ENCODE measurements at places on chromosomes 4 and X.

DNA sequence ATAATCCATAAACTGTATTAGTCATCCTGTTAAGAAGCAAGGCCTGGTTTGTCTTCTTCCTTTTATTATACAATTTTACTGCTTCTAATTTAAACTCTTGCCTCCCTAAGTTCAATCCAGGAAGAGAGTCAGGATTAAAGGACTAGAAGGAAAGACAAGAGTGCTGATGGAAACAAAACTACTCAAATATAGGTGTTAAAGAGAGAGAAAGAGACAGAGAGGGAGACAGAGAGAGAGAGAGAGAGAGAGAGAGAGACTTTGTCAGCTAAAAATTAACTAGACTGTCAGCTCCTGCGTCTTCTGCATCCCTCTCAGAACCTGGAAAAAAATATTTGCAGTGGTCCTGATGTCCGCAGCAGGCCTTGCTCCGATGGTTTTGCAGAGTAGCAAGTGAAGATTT, 13.5 kb upstream of the FGG start:
- DNase-seq, result no peak

DNA sequence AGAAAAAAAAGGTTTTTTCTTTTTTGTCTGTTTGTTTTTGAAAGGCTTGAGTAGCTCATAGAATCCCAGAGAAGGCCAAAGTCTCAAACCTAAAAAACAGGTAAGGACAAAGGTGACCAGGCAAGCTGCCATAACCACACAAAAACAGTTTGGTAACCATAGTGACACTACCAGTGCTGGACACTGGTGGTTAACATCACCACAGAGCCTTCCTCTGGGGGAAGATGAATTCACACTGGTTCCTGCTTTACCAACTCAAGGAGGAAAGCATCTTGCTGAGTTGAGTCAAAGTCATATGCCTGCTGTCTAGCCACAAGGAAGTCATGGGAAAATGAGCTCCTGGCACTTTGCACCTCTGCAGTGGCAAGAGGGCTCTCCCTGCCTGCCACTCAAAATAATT, 32.5 kb downstream of the IDS start:
- no peak for DNase-seq

DNA sequence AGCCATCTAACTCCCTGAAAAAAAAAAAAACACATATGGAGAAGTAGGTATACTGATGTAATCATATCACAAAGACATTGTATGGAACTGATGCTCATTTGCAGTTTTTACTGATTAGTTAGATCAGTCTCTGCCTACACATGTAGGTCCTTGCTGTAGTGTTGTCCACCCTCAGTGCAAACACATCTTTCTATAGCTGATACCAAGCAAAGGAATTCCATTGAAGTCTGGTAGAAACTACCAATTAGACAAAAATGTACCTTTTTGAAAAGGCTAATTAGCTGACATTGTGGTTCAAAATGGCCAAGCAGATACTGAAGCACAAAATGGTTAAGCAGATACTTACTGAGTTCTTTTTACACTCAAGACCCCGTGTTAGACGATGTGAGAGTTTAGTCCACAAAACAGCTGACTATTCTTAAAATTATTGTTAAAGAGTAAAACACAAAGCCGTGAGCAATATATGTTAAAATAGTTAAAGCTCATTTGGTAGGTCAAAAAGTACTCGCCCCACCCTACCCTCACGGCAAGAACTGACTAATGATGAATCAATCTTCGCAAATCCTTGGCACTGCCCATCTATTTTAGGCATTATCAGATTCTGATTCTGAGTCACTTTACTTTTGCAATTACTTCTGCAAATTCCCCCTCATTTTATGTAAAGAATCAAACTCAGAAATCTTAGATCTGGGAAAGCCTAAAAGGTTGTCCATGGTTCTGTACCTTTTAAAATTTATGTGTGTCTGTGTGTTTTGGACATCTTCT, 40.4 kb downstream of the COL4A6 start:
- no peak for DNase-seq

DNA sequence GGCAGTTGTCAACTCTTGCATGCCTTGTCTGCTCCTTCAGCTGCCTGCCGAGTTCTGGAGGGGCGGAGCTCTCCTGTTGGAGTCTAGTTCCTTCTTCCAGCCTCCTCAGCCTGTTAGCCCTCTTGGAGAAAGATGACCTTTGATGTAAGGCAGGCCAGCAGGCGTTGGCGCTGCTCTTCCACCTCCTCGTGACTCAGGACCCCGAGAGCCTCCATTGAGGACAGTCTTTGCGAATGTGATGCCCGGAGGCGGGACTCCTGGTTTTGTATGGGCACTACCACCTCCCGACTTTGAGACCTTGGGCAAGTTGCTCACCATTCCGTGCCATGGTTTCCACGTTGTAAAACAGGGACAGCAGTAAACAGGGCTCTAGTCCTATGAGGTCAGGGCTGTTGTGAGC, 108.3 kb downstream of the TENM3 start:
- no peak for DNase-seq

- DNase-seq, result no peak
Observed at GRCh38 chr4:181204109-181204508, 1039.1 kb upstream of the TENM3 start.

DNA sequence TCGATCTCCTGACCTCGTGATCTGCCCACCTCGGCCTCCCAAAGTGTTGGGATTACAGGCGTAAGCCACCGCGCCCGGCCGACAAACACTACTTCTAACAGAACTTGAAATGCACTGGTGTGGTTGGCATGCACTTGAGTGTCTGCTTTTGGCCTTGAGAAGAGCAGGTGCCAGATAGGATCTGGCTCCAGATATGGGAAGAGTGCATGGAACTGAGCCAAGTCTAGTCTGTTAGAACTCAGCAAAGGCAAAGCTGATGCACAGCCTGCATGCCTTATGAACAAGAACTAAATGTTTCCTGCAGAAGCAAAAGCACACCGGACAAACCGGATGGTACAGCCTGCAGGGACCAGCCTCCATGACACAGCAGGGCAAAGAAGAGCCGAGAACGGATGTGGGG, 35.1 kb upstream of the TBL1X start:
- no peak for DNase-seq

DNA sequence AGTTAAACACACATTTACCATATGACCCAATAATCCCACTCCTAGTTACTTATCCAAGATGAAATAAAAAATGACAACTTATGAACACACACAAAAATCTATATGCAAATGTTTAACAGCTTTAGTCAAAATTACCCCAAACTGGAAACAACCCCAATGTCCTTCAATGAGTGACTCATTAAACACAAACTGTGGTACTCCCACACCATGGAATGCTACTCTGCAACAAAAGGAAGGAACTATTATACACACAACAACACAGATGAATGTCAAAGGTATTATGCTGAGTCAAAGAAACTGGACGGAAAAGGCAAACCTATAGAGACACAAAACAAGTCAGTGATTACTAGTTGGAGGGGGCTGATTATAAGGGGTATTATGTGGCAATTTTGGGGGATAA, 40.5 kb downstream of the MED14 start:
- DNase-seq, result no peak

DNA sequence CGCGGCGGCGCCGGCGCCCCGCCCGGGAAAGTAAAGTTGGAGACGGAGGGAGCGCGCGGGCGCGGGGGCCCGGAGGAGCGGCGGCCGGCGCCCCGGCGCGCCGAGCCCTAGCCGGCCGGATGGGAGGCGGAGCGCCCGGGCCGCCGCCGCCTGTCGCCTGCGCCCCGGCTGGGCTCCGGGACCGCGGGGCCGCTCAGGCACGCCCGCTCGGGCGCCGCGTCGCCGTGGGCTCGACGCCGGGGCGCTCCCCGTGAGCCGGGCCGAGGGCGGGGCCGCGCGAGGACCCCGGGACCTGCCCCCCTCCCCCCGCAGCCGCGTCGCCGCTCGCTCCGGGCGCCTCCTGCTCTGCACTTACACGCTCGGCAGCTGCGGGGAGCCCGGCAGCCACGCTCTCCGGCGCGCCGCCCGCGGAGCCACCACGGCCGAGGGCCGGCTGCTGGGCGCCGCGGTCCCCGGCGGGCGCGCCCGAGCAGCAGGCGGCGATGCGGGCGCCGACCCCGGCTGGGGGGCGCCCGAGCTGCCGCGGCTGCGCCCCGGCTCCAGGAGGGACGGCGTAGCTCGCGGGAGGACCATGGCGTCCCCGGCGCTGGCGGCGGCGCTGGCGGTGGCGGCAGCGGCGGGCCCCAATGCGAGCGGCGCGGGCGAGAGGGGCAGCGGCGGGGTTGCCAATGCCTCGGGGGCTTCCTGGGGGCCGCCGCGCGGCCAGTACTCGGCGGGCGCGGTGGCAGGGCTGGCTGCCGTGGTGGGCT, at the start of gene ADRA2C:
TSS of gene ADRA2C (plus strand) at position 350 of the 749 bp plus-strand sequence. CDS start at position 572, 222 bp downstream.
- peak; percentile 49 for DNase-seq

DNA sequence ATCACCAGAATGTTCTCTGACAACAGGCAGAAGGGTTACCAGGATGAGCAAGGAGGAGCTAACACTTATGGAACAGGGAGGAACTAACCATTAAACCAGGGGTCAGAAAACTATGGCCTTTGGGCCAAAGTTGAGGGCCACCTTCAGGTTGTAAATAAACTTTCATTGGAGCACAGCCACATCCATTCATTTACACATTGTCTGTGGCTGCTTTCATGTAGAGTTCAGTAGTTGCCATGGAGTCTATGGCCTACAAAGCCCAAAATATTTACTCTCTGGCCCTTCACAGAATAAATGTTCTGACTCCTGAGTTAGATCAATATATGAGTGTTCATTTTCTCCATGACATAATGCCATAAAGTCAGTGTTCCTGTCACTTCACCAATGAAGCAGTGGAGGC, 13.2 kb upstream of the HCCS start:
- DNase-seq, result no peak

GRCh38 chrX:21993265-21993664, 38.9 kb upstream of the PHEX start:
- no peak for DNase-seq

- DNase-seq, result no peak
Observed at GRCh38 chr4:83197555-83198235, 83.2 kb upstream of the PLAC8 start.

DNA sequence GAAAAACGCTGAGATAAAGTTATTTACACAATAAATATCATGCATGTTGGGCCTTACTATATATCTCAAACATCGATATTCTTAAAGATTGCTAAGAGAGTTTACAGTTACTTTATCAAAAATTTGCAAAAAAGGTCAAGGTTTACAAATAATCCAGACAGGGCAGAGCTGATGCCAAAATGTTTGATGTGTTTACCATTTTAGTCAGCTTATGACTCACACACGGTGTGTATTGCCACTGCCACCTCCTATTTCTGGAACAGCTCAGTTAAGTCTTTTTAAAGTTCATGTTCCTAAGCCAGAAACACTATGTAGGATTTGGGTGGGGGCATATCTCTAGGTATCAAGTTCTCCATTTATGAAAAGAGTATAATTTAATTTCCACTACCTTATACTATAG, 580.6 kb downstream of the INPP4B start:
- no peak for DNase-seq

DNA sequence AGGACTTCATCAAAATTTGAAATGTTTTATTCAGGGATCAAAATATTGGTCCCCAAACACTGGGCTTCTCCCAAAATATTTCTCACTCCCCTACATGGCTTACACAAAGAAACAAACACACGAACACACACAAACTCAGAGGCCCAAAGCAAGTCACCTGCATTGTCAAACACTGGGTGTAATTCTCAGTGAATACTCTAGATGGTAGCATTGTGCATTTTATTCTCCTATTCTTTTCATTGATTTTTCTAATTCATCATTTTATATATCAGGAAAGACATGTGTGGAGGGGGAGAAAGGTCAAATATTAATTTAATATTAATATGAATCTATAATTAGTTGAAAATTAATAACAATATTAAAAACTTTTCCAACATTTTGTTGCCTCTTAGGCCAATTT, 72.3 kb upstream of the TNMD start:
- DNase-seq, result no peak

- no peak for DNase-seq
Observed at GRCh38 chr4:8904666-8905065, 33.0 kb upstream of the HMX1 start.

DNA sequence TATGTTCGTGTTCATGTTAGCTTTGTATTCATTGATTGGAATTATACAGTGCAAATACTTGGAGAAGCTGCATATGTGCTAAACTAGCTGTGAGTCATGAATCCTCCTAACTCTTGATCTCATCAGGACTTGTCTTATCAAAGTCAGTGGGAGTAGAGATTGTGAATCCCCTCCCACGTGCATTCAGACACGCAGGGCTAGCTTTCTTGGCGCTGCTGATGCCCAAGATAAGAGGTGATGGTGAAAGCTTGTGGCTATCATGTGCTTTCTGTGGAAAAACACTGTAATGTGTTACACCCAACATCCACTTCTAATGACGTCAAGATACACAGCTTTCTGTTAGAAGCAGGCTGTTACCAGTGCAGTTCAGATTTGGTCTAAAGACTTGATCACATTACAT, 348.7 kb upstream of the HAND2 start:
- no peak for DNase-seq

DNA sequence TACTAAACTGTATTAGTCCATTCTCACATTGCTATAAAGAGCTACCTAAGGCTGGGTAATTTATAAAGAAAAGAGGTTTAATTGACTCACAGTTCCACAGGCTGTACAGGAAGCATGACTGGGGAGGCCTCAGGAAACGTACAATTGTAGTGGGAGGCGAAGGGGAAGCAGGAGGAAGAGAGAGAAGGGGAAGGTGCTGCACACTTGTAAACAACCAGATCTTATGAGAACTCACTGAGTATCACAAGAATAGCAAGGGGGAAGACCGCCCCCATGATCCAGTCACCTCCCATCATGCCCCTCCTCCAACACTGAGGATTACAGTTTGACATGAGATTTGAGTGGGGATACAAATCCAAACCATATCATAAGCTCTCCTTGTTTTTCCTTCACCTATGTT, 40.9 kb downstream of the RPA4 start:
- no peak for DNase-seq

DNA sequence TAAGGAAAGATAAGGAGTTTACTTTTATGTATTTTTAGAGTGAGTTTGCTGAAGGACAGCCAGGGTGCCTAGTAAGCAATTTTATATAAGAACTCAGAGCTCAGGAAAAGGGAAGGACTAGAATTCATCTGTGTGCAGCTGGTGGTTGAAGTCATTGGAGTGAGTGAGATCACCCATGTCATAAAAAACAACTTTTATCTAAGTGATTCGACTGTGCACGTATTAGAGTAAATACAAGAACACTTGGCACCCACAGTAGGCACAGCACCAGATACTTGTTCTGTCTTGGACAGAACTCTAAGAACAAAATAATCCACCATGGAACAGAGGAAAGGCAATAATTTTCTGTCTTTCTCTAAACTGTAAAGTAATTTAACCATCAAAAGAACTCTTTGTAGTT, 31.6 kb downstream of the SYNPO2 start:
- DNase-seq, result peak; percentile 6

DNA sequence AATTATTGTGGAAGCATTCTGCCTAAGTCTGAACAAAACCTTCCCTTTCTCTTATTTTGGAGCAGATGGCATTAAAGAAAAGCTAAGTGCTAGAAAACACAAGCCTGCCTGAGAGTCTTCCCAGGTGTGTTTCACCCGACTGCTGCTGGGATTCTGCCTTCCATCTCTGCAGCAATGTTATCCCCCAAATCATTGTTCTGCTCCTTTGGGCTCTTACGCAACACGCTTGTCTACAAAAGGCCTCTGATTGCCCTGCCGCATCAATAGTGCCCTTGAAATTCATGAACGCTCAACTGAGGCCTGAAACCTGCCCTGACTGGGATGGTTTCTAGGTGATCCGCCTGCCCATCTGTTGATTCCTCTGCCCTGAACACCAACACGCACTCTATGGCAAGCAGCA, 80.3 kb downstream of the SEL1L3 start:
- no peak for DNase-seq

GRCh38 chrX:131054906-131055305, 3.2 kb upstream of the ARHGAP36 start:
- DNase-seq, result no peak

- DNase-seq, result no peak
Observed at GRCh38 chr4:2059726-2060602, 837 bp downstream of the NAT8L start.
